ENCODE measurements at places on chromosomes 16 and 17. TPM values are rescaled to one million over a fixed set of nuclear protein-coding genes. Genes with fewer than 3 reads are reported as not detected.

SCGB1C2 gene
- not detected for total RNA-seq

SLC16A13 gene
- total RNA-seq: 8.7 TPM

ZNF597 gene
- 1.0 TPM for total RNA-seq

PTGES3L gene
- 0.87 TPM for total RNA-seq

LONP2 gene
- 31.2 TPM for total RNA-seq

CPD gene
- 34.6 TPM for total RNA-seq

FOXF1 gene
- total RNA-seq: not detected

TBC1D3G gene
- not detected for total RNA-seq

PERCC1 gene
- not detected for total RNA-seq

SLFN12L gene
- not detected for total RNA-seq

PIRT gene
- total RNA-seq: not detected

NARF gene
- 53.3 TPM for total RNA-seq

ITGA2B gene
- total RNA-seq: 1.5 TPM

TP53TG3 gene
- total RNA-seq: 0.49 TPM

FOXN1 gene
- 0.03 TPM for total RNA-seq

HOXB7 gene
- total RNA-seq: 30.9 TPM

RPH3AL gene
- 34.2 TPM for total RNA-seq

ST6GALNAC1 gene
- 0.28 TPM for total RNA-seq

PRSS27 gene
- 2.3 TPM for total RNA-seq

PRSS36 gene
- total RNA-seq: 2.1 TPM

SGSM2 gene
- total RNA-seq: 37.7 TPM

CORO1A gene
- 2.0 TPM for total RNA-seq

KCNG4 gene
- total RNA-seq: not detected

PPM1E gene
- 0.05 TPM for total RNA-seq

ELP5 gene
- total RNA-seq: 131 TPM

G6PC1 gene
- total RNA-seq: not detected

HBA1 gene
- 2.4 TPM for total RNA-seq

KRTAP1-1 gene
- not detected for total RNA-seq

SPATA22 gene
- not detected for total RNA-seq

TBC1D3E gene
- total RNA-seq: not detected

UBE2O gene
- total RNA-seq: 29.1 TPM

RASD1 gene
- total RNA-seq: 4.9 TPM

All from A549 treated with AZD2906 at 1 μM for 4 hours (cell line).